ENCODE measurements at places on chromosomes 3 and 15.

- no peak for DNase-seq
Observed at GRCh38 chr3:140449413-140450256, 228.2 kb upstream of the TRIM42 start.

- DNase-seq = no peak
Observed at GRCh38 chr15:101056366-101057334, 137.5 kb downstream of the LRRK1 start.

GRCh38 chr15:94031072-94031471, 200.3 kb upstream of the MCTP2 start:
- DNase-seq = no peak

DNA sequence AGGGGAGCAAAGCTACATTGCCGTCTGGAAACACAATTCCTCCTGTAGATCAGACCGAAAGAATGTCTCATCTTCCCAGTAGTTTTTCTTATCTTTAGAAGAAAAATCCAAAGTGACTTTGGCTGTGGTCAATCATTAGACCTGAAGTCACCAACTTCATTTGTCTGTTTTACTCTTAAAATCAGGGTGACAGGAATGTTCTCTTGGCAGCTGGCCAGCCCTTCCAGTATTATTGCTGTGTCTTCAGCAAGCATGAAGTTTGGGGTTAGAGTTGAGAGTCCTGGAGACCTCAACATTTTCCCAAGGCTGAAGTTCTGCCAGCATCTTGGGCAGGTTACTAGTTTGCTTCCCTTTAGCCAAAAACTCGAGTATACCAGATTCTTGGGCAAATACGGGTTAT, 32.5 kb downstream of the RSL24D1 start:
- no peak for DNase-seq

DNA sequence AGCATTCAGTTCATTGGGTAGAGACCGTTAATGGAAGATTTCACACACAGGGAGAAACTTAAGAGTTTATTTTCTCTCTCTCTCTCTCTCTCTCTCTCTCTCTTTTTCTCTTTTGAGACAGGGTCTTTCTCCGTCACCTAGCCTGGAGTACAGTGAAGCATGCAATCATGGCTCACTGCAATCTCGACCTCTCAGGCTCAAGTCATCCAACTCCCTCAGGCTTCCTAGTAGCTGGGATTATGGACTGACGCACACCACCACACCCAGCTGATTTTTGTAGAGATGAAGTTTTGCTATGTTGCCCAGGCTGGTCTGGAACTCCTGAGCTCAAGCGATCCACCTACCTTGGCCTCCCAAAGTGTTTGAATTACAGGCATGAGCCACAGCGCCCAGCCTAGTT, 1.6 kb downstream of the WDR72 start:
- DNase-seq = no peak

DNA sequence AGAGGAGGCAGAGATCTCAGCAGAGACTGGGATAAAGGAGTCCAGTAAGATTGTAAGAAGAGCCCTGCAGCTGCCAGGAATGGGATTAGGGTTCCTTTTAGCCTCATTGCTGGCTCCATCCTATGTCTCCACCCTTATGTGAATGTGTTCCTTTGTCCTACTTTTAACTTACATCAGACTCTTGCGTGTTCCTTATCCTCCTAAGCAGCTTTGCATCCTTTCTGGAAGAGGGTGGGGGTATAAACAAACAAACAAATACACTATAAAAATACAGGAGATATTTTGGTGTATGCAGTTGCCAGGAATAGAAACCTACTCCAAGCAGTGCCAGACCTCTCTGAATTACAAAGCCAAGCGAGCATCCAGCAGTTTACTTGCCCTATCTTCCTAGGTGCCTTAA, 194.7 kb downstream of the ADAMTS9 start:
- DNase-seq = no peak

DNA sequence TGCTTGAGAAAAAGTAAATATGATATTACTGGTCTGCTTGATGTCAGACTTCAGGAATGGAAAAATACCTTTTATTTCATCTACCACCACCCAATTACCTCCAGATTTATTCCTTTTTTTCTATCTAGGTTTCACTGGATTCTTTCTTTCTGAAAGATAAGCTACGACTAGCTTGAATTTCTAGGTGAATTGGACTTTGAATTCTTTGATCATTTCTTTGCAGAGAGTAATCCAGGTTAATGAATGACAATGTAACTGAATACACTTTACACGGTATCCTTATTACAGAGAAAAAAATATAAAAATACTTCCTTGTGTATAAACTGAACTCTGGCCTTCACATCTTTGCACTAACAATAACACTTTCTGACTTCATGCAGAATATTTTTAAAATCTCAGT, 59.5 kb upstream of the TRPC1 start:
- DNase-seq = no peak

DNA sequence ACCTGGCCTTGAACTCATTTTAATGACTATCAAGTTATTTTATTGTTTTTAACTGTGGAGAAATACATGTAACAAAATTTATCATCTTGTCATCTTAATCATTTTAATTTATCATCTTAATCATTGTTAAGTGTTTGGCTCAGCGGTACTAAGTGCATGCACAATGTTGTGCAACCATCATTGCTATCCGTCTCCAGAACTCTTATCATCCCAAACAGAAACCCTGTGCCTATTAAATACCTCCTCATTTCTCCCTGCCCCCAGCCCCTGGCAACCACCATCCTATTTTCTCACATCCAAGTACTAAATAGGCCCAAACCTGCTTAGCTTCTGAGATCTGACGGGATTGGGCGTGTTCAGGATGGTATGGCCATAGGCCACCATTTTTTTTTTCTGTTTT, 51.5 kb upstream of the UBP1 start:
- no peak for DNase-seq

DNA sequence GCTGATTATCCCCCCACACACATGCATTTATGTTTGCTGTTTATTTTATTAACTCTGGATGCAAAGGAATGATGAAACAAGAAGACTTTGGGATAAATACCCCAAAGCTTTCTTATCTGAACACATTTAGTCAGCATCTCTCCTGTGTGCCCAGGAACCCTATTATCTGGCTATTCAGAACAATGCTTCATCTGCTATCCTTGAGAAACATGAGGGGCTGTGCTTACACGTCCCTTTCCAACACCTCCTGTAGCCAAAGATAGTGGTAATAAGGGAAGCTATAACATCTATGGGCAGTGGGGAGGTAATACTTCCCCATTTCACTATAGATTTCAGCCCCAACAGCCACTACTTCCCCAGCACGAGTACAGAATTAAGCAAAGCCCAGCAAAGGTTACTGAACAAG, 94.7 kb downstream of the SSR3 start:
- DNase-seq = no peak

DNA sequence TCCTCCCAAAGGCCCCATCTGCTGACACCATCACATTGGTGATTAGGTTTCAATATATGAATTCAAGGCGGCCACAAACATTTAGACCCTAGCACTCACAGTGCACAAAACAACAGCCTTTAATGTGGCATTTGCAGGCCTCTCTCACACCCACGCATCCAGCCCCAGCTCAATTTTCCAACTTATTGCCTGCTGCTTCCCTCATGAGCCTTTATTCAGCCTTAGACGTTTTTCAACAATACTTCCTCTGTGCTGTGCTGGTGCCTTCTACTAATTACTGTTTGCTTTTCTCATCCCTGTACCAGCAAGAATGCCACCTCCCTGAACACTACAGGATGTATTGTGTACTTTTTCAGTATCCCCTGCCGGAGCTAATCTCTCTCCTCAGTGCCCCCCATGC, 334.6 kb downstream of the GABRB3 start:
- no peak for DNase-seq

DNA sequence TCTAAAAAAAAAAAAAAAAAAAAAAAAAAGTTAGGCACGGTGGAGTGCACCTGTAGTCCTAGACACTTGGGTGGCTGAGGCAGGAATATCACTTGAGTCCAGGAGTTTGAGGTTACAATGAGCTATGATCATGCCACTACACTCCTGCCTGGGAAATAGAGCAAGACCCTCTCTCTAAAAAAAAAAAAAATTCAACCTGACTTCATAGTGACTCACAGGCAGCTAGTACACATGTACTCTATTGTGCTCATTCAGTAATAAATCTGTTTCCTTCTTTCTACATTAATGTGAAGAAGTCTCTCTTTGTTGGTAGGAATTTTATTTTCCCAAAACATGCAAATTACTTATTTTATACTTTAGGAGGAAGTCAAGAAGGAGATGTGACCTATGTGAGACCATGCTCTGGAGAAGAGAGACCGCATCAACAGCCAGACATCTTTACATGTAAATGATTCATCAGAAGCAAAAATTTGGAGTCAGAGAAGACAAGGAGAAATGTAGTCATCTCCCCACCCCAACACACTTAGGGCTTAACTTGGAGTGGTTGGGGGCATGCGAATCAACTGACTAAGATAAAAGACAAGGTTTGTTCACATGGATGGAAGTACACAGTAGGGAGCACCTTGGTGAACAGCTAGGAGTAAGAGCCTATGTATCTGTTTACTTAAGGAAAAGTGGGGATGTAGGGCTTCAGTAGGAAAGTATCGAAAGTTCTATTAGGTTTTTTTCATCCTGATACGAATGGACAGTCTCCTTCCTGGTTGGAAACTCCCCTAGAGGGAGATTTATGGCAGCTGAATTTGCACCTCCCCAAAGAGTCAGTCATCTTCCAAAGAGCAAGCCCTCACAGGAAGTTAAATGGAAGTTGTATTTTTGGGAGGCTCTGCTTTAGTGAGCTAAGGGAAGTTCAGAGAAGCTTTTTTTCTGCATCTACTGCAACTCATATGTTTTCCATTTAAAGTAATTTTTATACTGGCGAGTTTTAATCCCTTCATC, 23.0 kb upstream of the NMD3 start:
- no peak for DNase-seq

GRCh38 chr15:80727196-80727595, 32.1 kb downstream of the ABHD17C start:
- DNase-seq = no peak

DNA sequence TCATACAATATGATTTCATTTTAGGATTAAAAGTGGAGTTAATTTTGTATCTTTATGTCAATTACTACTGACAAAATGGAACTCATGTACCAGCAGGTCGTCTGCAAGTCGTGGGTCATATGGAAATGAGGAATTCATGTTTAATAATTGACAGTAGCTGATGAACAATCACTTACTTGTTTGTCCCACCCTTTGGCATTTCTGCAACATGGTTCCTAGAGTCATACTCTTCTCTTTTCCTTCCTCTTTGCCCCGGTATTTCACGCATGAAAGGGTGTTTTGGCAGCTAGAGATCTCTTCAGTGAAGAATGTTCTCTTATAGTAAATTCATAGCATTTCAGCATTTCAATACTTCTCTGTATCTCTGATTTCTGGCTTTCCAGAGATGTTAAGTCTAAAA, 133.3 kb upstream of the SLC24A5 start:
- DNase-seq = no peak

GRCh38 chr3:154979331-154979730, 100.8 kb upstream of the MME start:
- no peak for DNase-seq

- no peak for DNase-seq
Observed at GRCh38 chr3:15064299-15064834, 748 bp downstream of the MRPS25 start.

- no peak for DNase-seq
Observed at GRCh38 chr3:15782429-15782828, 15.3 kb downstream of the ANKRD28 start.

Data from stimulated activated CD4-positive, alpha-beta T cell treated with anti-CD3 and anti-CD28 coated beads, Interleukin-12 subunit alpha, Interleukin-12 subunit beta, amount 100 ng/mL, for 24 hours (primary cell).